RPMI7951 (cell line): ENCODE measurements at places on chromosomes 13 and 19.

GRCh38 chr19:8261881-8262280, 46.3 kb downstream of the CD320 start:
- DNase-seq, result no peak

GRCh38 chr13:76904507-76904906, 18.3 kb upstream of the KCTD12 start:
- DNase-seq, result no peak

GRCh38 chr13:102838982-102839381, 6.8 kb upstream of the ERCC5 start:
- no peak for DNase-seq

GRCh38 chr13:58018020-58018419, 386.5 kb downstream of the PCDH17 start:
- DNase-seq, result no peak

DNA sequence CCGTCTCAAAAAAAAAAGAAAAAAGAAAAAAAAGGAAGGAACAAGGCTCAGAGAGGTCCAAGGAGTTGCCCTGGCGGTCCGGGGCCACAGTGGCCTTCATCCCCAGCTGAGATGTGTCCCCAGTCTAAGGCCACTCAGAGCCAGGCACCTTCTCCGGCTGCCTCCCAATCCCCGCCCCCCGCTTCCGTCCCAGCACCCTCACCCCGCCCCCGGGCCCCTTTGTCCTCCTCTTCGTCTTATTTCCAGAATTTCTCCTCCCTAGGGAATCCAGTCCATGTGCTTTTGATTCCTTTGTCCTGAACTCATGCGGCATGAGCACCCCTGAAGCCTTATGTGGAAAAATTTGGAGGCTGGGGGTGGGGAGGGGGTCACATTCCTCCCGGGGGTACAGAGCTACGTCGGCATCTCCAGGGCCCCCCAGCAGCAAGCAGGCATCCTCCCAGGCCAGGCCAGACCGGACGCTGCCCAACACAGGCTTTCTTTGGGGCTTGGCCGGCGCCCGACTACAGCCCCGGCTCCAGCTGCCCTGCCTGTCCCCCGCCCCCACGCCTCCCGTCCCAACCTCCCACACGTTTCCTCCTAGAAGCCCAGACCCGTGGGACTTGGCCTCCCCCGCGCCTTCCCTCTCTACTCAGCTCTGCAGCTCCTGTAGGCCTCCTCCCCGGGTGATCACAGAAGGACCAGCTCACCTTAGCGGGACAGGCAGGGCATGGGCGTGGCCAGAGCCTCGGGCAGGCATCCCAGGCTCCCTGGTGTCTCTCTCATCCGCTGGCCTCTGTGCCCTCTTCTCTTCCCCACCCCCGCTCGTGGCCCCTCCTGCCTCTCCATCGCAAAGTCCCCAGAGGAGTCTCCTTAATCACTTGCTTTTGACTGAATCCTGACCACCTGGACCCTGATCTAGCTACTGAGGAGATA, 17.8 kb upstream of the ADGRE5 start:
- DNase-seq, result peak; percentile 76

DNA sequence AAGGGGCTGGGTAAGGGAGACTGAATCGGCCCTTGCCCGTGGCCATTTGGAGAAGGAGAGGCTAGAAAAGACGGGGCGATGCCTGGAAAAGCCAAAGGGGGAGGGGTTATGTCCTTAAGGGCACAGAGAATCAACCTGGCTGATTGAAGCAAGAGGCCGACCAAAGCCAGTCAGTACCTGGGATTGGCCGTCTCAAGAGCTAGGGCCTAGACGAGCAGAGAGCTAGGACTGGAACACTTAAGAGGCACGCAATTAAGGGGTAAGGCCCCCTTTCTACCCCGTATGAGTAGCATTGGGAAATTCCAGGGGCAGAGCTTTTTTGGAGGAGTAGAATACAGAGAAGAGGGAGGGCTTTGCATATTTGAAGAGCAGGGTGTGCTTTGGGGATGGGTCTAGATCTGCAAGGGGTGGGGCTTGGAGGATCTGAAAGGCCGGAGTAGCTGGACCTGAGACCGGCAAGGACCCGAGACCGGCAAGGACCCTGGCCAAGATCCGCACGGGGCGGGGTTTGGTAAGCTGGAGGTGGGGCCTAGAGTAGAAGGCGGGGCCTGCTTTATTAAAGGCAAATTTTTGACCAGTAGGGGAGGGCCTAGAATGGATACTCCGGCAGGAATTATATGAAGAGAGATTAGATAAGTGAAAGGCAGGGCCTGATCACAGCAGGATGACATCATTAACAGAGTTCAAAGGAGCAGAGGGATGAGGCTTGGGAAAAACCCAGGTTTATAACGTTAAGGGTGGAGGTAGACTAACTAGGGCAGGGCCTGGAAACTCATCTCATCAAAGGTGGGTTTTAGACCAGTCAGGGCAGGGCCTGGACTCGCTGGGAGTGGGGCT, 10.7 kb upstream of the CACNG6 start:
- peak; percentile 34 for DNase-seq
